Nephron progenitor cell (in vitro differentiated cells): ENCODE measurements at places on chromosomes 2 and 18.

GRCh38 chr2:219483451-219484342 lies 15.0 kb upstream of the GMPPA start:
- DNase-seq, result no peak

DNA sequence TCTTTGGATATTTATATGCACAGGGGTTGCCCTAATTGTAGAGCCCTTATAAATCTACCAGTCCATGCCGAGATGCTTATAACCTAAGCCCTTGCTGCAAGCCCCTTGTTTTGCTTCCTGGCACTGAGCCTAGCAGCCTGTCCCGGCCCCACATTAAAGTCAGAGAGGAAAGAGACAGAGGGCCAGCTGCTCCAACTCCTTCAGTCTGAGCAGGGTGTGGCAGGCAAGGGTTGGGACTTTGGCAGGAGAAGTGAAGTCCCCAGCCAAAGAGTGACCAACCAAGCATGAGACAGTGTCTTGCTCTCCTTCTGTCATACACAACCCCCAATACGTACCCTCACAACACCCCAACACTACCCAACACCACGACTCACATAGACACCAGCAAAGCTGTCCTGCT lies 54.7 kb upstream of the FZD7 start:
- no peak for DNase-seq

DNA sequence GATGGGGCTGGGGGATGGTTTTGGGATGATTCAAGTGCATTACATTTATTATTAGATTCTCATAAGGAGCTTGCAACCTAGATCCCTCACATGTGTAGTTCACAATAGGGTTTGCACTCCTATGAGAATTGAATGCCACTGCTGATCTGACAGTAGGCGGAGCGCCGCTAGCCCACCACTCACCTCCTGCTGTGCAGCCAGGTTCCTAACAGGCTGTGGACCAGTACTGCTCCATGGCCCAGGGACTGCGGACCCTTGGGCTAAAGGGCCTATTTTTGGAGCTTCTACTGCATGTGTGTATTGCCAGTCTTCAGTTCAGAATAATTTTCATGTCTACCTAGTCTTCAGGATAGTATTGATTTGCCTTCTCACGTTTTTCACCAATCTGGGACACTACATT lies 165.3 kb upstream of the TWIST2 start:
- no peak for DNase-seq

DNA sequence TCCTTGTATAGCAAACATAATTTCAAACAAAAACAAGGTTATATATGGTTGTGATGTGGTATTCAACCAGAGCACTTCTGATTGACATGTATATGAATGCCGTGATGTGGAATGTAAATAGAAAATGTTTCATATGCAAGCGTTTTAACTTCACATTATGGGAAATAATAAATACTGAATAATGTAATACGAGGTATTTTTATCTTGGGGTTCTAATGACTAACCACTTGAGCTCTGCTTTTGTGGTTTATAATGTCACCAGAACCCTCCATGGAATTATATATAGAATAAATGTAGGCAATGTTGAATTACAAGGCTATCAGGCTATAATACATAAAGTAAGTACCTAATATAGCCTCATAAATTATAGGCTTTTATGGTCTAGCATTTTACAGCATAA lies 72.4 kb downstream of the ZNF521 start:
- no peak for DNase-seq

- no peak for DNase-seq
Observed at GRCh38 chr18:67514901-67515540, 1.5 kb downstream of the DSEL start.

DNA sequence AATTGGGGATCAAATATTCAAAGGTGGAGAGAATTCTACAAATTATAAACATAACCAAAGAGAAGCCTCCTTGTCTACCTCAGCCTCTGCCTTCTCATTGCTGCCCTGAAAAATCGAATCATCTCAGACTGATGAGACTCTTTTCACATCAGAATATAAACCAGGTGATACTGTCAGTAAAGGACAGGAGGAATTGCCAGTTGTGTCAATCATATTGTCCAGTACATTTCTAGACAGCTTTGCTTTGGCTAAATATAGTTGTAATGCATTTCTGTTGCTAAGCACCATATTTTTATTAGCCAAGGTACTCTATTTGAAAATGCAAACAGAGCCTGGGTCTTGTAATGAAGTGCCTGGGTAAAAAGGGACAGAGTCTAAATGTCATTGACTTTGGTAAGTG lies 92.6 kb upstream of the TLK1 start:
- no peak for DNase-seq

GRCh38 chr2:86284401-86284841 lies 53.0 kb downstream of the REEP1 start:
- DNase-seq, result no peak

GRCh38 chr2:180695586-180696401 lies 284.6 kb upstream of the UBE2E3 start:
- DNase-seq, result no peak

DNA sequence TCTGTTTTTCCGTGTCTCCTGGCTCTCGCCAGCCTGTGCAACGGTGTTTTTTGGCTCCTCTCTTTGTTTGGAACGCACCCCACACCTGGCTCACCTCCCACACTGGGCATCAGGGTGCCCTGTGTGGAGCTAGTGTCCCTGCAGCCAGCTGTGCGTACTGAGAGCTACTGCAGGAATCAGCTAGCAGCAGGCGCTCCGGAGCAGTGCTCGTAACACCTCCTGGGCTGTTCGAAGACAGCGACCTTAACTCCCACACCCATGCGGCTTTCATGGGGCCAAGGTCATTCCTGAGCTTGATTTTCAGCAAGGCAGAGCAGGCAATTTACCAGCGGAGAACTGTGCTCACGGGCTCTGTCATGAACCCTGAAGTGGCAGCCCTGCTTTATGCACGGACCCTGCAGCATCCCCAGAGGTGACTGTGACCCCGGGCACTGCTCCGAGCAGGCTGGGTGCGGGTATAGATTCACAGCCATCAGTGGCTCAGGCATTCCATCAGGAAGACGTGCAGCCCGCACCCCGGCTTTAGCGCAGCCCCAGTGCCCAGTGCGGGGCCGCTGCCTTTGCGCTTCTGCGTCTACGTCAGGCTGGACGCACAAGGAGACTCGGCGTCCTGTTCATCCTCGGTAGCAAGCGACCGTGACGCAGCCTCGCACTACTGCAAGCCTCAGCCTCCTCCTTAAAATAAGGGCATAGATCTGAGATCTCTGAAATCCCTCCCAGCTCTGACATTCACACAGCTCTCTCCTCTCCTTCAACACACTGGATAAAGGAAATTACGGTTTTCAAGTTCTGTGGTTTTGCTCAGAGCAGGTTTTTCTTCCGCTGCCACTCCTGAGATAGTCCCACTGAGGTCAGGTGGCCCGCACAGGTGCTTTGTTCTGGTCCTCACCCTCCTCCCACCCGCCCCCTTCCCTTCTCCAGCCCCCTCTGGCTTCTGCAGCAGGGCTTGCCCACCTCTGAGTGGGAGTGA lies 58.2 kb downstream of the ADI1 start:
- no peak for DNase-seq

DNA sequence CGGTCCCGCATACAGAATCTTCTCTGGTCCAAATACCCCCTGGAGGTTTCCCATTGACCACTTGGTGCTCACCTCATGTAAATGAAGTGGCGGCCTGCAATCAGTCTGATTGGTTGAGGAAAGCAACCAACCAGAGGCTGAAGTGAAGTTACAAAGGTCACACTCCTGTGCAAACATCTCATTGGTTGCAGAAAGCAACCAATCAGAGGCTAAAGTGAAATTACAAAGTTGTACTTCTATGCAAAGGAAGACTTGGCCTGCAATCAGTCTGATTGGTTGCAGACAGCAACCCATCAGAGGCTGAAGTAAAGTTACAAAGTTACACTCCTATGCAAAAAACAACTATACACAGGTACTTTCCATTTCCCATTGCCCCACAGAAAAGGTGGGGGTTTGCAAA lies 2.5 kb upstream of the SP100 start:
- DNase-seq, result no peak

- no peak for DNase-seq
Observed at GRCh38 chr2:221596192-221596591, 24.1 kb upstream of the EPHA4 start.

DNA sequence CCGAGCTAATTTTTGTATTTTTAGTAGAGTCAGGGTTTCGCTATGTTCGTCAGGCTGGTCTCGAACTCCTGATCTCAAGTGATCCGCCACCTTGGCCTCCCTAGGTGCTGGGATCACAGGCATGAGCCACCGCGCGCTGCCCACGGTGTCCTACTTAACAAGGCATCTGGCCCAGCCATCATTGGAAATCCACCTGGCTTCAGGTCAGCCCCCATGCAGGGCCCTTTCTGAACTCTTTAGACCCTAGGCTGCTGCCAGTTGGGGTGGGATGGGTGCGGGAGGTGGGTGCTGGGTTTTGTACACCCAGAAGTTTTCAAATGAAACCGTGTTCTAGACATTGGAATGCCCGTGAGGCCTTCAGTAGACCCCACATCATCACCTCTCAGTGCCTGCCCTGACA lies 26.6 kb upstream of the NT5DC4 start:
- no peak for DNase-seq

- DNase-seq, result no peak
Observed at GRCh38 chr2:85431570-85432205, 13.2 kb downstream of the SH2D6 start.

DNA sequence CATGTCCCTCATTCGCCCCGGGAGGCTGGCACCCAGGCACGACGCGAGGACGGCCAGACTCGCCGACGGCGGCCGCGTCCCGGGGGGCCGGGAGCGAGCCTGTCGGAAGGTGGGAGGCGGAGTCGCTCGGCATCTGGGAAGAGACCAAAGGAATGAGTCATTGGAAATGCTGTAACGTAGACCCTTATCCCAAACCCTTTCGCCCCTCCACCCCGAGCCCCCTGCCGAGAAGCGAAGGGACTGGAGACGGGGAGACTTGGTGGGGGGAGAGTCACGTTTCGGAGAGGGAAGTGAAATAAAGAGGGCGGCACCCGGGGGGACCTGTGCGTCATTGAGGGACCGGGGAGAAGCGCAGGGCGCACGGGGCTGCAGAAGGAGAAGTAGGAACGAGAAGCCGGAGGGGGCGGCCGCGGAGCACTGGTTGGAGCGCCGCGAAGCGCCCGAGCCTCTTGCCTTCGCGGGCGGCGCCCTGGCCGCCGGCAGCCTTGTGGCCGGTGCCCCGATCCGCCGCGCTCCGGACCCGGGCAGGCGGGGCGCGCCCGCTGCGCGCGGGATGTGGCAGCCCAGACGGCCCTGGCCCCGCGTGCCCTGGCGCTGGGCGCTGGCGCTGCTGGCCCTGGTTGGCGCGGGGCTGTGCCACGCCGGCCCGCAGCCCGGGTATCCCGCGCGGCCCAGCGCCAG lies at the start of gene EMILIN2:
Gene EMILIN2, plus strand, starts transcription at position 371 of the 681 bp plus-strand sequence. Its CDS starts 183 bp downstream, at position 554.
- DNase-seq, result peak; percentile 57

DNA sequence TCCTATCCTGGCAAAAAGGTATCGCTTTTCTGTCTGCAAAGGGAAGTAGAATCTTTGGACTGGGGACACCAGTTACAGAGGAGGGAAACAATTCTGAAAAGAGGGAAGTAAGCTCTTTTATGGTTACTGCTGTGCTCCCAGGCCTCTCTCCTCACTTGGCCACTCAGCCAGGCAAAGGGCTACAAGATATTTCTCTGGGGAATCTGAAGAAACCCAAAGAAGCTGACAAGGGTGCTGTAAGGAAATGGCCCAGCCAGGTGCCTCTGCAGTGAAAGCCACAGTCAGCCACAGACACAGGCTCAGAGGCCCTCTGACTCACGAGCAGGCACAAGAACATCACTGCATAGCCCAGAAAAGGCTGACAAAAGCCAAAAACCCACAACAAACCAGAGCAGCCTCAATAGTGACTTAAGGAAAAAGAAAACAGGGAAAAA lies 5.8 kb downstream of the HDLBP start:
- DNase-seq, result no peak

- DNase-seq, result no peak
Observed at GRCh38 chr2:234211797-234212196, 161.3 kb downstream of the SPP2 start.
